CMK (cell line): ENCODE measurements at places on chromosomes 6 and 20.

- no peak for DNase-seq
Measured at GRCh38 chr6:138323821-138324220, 53.9 kb upstream of the SMIM28 start.

DNA sequence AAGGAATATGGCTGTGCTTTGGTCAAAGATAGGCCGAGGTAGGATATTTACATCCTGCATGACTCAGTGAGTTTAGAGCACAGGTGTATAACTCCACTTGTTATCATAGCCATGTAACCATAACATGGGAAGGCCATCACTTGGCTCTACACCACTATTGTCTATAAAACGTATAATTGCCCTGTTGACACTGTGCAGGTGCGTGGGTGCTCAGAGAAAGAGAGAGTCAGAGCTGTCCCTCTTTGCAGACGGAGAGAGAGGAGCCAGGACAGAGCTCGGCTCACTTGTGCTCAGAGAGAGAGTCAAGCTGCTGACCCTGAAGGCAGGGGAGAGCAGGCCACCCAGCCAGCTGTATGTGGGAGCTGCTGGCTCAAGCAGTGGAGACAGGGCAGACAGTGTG lies 46.0 kb downstream of the OR2B6 start:
- DNase-seq = no peak

GRCh38 chr6:52330470-52330869 lies 31.5 kb upstream of the PAQR8 start:
- DNase-seq = no peak

- no peak for DNase-seq
Measured at GRCh38 chr6:20939161-20939775, 405.0 kb downstream of the CDKAL1 start.

GRCh38 chr20:34301587-34302311 lies 1.4 kb downstream of the AHCY start:
- DNase-seq = peak; percentile 36

DNA sequence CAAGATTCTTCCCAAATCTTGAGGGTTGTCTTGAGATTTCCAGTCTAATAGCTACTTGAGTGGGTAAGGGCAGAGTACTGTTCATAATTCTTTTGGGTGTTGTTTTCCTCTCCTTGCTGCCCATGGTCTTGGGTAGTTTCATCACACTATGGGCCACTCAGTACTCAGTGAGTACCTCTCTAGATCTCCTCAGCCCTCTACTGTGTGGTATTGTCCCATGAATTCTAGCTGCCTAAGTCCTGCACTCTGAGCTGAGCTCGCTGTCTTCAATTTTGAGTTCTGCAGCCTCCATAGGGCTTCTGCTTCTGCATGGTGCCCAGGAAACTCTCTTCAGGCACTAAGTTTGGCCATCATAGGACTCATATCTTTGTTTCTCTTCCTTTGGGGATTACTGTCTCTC lies 42.3 kb downstream of the ASXL1 start:
- DNase-seq = no peak

- DNase-seq = no peak
Measured at GRCh38 chr6:36755435-36756348, 58.1 kb downstream of the RAB44 start.

- DNase-seq = no peak
Measured at GRCh38 chr6:18473755-18474154, 86.6 kb downstream of the RNF144B start.

DNA sequence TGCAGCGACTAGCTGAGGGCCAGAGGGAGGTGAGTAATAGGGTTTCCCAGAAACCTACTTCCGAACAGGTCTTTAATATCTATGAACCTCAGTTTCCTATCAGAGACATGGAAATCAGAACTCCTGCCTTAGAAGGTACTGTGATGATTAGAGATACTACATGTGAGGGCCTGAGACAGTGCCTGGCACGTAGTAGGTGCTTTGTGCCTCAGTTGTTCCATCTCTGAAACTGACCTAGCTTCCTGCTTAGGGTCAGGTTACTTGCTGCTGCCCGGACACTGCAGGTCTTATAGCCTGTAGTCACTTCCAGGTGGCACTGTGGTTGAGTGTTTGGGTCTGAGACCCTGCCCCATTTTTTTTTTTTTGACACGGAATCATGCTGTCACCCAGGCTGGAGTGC lies 20.9 kb downstream of the RAB44 start:
- DNase-seq = no peak

- DNase-seq = no peak
Measured at GRCh38 chr6:1247056-1247455, 64.8 kb upstream of the FOXQ1 start.

GRCh38 chr6:143107440-143107839 lies 46.8 kb downstream of the AIG1 start:
- no peak for DNase-seq

- no peak for DNase-seq
Measured at GRCh38 chr6:114934079-114934478, 591.3 kb upstream of the HS3ST5 start.

DNA sequence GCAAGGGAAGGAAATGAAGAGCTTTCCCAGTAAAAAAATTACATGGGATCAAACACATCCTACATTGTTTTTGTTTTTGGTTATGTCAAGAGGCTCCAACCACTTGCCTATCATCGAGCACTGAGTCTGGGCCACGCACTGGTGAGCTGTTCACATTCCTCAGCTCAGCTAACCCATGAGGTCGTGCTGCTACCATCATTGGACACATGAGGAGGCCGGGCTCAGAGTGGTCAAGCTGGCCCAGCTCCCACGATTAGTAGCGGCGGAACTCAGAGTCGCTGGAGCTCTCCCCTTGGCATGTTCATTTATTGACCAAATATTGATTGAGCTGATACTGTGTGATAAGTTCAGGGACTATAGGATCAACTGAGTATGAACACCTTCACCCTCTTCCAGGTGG lies 164.9 kb downstream of the CDH26 start:
- no peak for DNase-seq

DNA sequence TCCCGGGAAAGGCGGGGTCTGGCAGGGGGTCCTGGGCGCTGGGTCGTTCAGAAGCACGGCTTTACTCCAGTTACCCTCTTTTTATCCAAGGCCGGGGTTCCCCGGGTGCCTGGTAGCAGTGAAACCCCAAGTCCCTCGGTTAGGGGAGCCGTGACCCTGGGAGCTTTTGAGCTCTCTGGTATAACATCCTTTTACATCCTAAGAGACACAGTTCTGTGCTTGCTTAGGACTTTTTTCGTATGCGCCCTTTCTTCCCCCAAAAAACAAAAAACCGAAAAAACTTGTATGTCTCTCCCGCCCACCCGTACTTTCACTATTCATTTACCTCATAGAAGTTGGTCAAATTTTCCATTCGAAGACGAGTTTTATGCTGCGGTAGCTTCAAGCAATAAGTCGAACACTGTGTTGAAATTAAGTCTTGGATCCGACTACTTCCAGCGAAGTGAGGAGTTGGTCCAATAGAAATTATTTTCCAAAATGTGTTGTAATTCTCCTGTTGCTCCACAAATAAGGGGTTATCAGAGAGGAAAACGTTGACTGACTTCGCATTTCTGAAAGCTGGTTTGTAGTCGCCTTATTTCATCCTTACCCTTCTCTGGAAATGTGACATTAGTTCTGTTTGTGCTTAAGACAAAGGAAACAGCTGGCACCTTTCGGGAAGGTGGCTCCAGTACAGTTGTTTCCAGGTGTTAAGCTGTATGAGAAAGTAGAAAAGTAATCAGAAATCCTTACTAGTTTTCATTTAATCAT lies 816 bp upstream of the MAN1A1 start:
- no peak for DNase-seq

- DNase-seq = no peak
Measured at GRCh38 chr6:97187951-97188350, 95.1 kb downstream of the MMS22L start.

GRCh38 chr6:23016696-23017095 lies 447.3 kb downstream of the HDGFL1 start:
- peak; percentile 5 for DNase-seq

GRCh38 chr20:61812121-61812844 lies 253.4 kb downstream of the TAF4 start:
- no peak for DNase-seq

DNA sequence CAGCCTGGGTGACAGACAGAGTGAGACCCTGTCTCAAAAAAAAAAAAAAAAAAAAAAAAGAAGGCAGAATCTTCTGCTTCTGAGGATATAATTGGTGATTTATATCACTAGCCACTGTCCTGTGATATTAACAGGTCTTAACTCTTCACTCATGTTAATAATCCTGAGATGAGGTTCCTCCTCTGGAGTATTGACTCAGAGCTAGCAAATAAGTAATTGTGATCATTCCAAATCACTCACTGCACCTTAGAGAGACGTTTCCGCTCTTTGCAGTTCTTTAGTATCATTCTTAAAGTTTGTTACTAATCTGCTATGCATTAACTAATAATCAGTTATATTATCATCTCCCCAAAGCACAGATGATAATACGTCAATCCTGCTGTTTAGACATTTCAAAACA lies 41.6 kb upstream of the NOX3 start:
- no peak for DNase-seq

GRCh38 chr6:144162977-144163376 lies 12.7 kb downstream of the STX11 start:
- no peak for DNase-seq

GRCh38 chr6:40599555-40599954 lies 12.4 kb upstream of the LRFN2 start:
- DNase-seq = no peak

DNA sequence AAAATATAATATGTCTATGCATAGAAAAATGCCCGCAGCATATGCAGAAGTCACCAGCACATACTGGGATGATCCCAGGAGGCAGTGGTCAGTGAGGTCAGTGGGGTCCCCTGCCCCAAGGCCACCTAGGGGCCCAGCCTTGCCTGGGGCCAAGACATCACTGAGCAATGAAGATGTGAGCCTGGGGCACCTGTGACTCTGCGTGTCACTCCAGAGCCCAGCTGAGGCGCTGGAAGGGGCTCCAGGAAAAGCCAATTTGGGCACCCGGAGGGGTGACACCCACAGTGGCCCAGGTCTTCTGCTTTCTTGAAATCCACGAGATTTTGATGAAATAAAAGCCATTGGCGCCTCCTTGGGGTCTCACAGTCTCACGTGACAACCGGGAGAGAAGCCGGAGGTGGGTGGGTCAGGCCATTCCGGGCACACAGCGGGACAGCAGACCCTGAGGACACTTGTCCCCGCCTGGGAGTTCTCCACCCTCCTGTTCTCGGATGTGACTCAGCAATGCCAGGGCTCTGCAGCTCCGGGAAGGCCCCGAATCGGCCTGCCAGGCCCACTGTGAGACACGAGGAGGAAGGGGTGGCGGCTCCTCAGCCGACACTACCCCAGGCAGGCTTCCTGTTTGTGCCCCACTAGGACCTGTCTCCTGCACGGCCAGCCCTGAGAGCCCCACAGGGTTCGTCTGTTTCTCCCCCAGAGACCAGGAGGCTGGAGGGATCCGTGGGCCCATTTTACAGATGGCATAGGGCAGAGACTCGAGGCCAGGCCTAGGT lies 24.4 kb upstream of the SLCO4A1 start:
- DNase-seq = peak; percentile 94

GRCh38 chr20:9428292-9428607 lies 86.1 kb upstream of the LAMP5 start:
- no peak for DNase-seq

DNA sequence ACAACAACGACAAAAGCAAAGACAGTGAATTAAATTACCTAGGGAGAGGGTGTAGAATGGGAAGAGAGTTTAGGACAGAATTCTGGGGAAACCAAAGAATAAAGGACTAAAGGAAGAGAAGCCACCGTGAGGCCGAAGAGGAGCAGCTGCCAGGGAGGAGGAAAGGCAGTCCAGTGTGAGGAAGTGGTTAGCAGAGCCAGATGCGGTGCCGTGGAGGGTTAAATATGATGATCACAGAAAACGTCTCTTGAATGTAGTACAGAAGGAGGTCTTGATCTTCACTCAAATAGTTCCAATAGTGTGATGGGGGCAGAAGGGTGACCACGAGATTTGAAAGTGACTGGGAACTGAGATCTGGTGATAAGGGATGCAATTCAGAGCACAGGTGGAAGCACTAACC lies 67.7 kb downstream of the TMEM244 start:
- DNase-seq = no peak

GRCh38 chr6:41374618-41375590 lies 39.5 kb downstream of the NCR2 start:
- DNase-seq = no peak

GRCh38 chr20:4929686-4930397 lies 71.5 kb downstream of the SLC23A2 start:
- no peak for DNase-seq

- DNase-seq = no peak
Measured at GRCh38 chr6:9948678-9949077, 466.2 kb downstream of the TFAP2A start.

GRCh38 chr6:118468682-118469465 lies 79.2 kb upstream of the PLN start:
- no peak for DNase-seq

- no peak for DNase-seq
Measured at GRCh38 chr6:72865467-72865866, 243.6 kb downstream of the KCNQ5 start.

- no peak for DNase-seq
Measured at GRCh38 chr6:1390946-1391799, 1.8 kb downstream of the FOXF2 start.

DNA sequence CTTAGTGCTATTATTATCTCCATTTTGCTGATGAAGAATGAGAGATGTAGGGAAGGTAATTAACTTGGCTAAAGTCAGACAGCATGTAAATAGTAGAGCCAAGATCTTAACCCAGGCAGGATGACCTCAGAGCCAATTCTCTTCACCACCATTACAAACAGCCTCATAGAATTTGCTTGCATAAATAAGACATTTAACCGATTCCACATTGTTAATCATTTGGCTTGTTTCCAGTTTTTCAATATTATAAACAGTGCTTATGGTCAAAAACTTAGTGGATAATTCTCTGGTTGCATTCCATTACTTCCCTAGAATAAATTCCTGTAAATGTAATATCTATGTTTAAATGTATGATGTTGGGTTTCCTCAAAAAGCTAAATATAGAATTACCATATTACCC lies 19.1 kb upstream of the PRDM1 start:
- no peak for DNase-seq

DNA sequence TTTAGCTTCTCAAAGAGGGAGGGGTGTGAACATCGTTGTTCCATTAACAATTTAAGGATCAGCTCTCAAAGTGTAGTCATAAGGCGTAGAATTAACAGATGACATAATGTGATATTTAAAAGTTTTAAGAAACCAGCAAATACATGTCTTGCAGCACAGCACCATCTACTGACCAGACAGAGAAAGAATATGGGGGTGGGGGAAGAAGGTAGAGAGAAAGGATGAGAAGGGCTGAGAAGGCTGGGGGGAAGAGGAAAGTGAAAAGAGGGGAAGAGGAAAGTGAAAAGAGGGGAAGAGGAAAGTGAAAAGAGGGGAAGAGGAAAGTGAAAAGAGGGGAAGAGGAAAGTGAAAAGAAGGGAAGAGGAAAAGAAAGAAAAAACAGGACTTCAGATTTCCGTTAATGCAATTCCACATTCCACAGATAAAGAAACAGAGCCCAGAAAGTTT lies 80.9 kb downstream of the HAO1 start:
- DNase-seq = no peak

GRCh38 chr6:61586934-61587537 lies 699.0 kb downstream of the KHDRBS2 start:
- no peak for DNase-seq

DNA sequence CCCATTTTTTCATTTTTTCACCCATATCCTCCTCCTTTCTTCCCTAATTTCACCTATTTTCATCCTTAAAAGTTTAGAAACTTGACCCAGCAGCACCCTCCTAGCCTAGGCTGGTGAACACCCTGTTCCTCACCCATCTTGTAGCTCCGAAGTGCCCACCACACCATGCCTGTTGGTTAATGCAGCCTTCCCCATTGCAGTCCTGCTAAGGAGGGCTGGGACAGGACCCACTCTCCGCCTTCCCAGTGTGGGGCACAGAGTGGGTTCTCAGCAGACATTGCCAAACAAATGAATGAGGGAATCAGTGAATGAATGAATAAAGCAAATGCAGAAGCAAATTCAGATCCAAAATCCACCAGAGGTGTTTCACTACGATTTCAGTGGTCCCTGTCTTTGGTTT lies 45.7 kb downstream of the CTCFL start:
- no peak for DNase-seq
